Osteoblast (primary cell): ENCODE measurements at places on chromosomes 11 and 22. TPM values are rescaled to one million over a fixed set of nuclear protein-coding genes. Genes with fewer than 3 reads are reported as not detected.

GSC2 gene
- not detected in 2 replicates for total RNA-seq

TSGA10IP gene
- not detected in 2 replicates for total RNA-seq

IRAG1 gene
- total RNA-seq, result 2.7 and 4.3 TPM in 2 replicates

LARGE1 gene
- total RNA-seq, result 22.8 and 23.6 TPM in 2 replicates

TRIM49C gene
- total RNA-seq, result not detected in 2 replicates

LRRC32 gene
- total RNA-seq, result 37.6 and 41.3 TPM in 2 replicates

BIK gene
- not detected in 2 replicates for total RNA-seq

TCN1 gene
- not detected in 2 replicates for total RNA-seq

GRCh38 chr11:97224396-97224795 is 834.6 kb downstream of the JRKL start:
- H3K27ac ChIP-seq, result no peak overlapping the region
- H3K27me3 ChIP-seq, result no peaks in the 10 kb centered on the region
- H3K4me1 ChIP-seq, result no peaks in the 10 kb centered on the region
- DNase-seq, result no peak
- H3K4me3 ChIP-seq, result no peak overlapping the region
- no peaks in the 10 kb centered on the region for H3K36me3 ChIP-seq
